ENCODE measurements at places on chromosomes 12 and 14.

DNA sequence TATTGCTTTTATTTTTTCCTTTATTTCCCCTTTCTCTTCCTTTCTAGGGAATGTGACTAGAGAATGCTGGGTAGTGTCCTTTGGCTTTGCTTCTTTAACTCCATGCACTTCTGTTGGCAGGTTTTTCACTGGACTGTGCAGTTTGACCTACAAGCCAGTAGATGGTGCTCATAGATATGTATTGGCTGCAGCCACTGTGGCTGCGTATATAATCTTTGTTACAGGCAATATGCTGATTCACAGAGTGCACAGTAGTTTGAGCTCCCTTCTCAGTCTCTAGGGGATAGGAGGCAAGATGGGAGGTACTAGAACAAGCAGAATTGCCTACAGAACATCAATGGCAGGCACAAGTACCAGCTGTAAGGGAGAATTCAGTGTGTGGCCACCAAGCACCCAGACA lies 503.5 kb downstream of the LRFN5 start:
- no peak for DNase-seq

GRCh38 chr12:26496170-26496569 lies 300.8 kb downstream of the SSPN start:
- DNase-seq, result no peak

DNA sequence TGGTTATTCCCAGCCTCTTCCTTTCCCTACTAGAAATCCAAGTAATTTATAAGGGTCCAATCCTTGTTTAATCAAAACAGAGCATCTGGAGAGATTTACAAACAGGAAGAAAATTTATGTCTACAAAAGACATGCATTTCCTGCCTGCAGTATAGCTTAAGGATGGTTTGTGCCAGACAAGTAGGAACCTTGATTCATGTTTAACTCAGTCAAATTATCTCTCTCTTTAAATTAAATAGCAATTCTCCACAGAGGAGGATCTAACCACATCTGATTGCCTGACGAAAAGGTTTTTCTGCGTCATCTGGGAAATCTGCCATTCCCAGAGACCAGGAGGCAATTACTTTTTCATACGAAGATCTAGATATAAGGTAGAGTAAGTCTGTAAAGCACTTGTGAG lies 105.2 kb downstream of the ZFC3H1 start:
- peak; percentile 86 for DNase-seq

DNA sequence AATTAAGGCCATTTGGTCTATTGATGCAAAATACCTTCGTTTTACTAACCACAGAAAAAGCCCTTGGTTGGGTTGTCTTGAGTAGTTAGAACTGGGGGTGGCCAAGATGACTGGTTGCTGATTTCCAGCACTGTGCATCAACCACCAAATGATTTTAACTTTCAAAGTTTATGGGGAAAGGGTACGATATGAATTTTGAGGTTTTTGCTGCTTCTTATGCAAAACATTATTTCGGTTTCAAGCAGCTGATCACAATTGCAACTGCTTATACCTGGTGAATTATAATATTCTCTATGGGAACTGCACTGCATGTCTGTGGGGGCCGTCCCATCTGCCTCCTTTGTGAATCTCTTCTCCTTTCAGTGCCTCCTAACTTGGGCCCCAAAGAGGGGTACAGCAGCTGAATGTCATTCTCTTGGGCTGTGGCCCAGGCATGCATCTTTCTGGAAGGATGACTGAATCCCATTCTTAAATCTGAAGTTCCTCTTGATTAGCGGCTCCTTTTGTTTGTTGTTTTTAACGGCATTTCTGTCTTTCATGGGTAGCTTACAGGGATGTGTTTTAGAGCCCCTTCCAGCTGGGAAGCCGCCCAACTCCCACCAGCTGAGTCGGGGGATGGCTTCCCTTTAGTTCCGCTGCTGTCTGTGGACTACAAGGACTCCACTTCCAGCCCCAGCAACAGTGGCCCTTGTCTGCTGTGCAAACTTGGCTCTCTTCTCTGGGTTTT lies 479.8 kb downstream of the ZFP36L1 start:
- DNase-seq, result no peak

DNA sequence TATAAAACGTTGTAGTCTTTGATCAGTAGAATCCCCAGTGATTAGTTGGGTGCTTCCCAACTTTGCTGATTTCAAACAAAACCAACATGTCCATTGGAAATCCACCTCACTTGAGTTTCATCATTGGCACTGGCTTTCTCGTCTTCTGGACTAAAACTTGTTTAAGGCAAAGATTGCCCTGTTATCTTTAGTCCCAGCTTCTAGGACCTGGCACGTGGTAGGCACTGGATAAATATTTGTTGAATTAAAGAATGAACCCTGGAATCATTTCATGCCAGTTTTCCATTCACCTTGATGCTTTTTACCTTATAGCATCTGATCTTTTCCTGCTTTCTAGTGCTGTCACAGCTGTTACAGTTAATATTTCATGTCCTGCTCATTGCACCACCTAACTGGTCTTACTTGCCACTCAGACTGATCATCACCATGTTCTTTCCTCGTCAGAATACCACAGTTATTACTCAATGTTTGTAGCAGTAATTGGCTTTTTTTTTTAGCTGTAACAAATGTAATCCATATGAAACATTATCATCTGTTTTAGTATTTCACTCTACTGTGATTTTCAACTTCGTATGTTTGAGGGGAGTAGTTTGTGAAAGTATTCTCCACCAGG lies 7.3 kb upstream of the C12orf50 start:
- no peak for DNase-seq

DNA sequence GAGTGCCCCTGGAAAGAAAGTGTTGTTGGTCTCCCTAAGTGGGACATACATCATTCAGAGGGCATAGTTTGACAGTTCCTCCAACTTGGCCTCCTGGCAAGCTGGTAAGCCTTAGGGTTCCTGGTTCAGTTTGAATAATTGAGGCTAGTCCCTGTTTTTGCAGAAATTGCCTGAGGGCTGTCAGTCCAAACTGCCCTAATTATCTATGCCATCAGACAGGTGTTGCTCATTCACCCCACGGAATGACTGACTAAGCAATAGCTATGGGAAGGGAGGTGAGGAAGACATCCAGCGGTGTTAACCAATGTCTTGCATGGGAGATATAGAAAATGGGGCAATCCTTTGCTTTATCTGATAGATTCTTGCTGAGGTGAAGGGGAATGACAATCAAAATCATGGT lies 37.6 kb downstream of the SPTSSA start:
- DNase-seq, result no peak

DNA sequence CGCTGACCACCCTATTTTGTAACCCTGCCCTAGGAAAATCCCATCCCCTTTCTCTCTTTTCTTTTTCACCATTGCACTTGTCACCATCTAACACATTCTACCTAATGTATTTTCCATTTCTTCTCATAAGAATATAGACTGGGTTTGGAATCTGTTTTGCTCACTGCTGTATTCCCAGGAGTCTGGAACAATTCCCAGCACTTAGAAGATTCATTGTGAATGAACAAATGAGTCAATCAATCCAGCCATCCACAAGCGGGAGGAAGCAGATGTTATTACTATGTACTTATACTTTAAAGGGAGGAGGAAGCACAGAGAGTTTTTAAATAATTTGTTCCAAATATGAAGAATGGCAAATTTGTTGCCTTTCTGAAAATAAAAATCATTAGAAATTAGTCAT lies 142.1 kb downstream of the KIF21A start:
- DNase-seq, result no peak

GRCh38 chr14:55139141-55139540 lies 10.1 kb downstream of the LGALS3 start:
- no peak for DNase-seq

DNA sequence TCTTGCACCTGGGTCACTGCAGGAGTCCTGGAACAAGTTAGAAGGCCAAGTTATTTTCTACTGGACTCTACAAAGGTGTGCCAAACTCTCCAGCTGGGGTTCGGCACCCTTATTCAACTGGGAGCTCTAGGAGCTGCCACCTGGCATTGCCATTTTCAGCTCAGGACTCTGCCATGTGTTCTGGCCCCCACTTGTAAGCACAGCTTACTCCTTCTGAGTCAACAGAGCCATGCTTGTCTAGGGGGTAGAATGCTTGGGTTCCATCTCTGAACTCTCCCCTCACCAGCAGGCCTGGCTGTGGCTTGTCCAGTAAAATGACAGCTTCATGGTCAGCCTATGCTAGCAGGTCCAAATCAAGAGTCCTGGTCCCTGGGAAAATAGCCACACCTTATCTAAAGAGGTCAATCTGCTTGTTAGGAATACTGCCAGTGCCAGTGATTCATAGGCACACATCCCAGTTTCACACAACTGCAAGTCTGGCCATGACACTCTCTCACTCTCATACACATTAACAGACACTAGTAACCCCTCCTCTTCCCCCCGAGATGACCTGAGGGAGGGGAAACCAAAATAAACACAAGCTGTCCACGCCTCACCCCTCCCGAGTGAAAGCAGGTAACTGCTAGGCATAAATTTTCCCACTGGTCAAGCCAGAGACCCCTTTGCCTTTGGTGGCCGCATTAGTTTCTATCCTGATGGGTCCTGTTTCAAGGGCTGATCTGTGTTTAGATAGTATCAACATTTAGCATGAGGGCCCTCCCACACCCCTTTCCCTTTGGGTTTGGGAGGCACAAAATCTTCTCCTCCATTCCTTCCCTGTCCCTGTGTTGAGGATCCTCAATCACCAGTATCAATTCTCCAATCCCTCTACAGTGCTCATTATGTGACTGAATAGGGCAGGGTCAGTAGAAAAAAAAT lies 182.3 kb upstream of the GZMB start:
- DNase-seq, result no peak

DNA sequence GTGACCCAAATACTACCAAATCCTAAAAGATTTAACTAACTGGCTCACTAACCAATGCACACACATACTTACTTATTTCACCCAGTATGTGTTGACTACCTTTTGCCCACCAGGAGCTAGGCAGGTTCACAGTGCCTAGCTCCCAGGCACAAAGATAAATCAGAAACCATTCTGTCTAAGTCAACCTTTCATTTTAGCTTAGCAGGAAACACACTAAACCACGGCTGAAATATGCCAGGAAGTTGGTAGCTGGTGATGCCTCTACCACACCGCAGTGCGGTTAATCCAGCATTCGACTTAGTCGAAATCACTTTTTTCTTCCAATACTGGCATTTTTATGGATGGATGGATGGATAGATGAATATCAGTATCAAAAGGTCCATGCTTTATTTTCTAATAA lies 597.7 kb downstream of the DIO2 start:
- no peak for DNase-seq

- DNase-seq, result no peak
Observed at GRCh38 chr14:77243853-77244252, 27.2 kb downstream of the NGB start.

DNA sequence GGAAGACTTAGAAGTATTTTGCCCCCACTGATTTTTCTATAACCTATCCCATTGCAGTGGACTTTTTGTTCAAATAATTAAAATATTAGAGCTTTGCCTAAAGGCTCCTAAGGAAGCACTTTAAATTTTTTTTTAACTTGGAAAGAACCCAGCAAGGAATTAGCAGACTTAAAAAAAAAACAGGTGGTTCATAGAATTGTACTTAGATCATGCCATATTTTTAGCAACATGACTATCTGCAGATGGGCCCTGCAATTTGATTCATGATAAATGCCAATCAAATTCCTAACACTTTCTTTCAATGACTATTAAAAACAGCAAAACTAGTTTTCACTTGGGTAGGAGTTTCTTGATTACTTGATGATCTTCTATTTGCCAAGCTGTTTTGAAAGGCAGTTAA lies 11.5 kb downstream of the ADAMTS20 start:
- DNase-seq, result no peak

GRCh38 chr12:25084816-25085215 lies 110.1 kb downstream of the DNAI7 start:
- DNase-seq, result no peak

DNA sequence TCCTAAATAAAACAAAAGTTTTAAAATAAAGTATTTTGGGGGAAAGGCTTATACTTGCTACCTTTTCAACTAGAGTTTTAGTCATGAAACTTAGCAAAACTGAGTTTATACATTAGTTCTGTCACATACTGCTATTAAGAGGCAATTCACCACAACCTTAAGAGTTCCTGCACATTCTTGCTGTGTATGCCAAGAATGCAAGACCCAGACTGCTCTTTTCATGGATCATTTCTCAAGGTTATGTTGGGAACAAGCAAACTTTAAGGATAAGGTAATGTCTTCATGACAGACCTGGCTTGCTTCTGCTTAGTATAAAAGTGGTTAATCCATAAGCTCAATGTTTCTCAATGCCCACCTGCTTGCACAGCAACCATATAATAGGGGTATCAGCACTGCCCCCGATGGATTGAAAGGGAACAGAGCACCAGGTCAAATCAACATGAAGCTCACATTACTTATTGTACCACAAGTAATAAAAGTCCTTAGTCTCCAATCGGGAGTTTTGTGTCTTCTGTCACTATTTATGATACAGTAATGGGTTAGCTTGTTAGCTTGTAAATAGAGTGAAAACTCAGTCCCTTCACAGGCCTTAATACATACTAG lies 67.6 kb downstream of the KIF21A start:
- DNase-seq, result no peak

GRCh38 chr14:105083926-105084685 lies 18.9 kb upstream of the GPR132 start:
- no peak for DNase-seq

- no peak for DNase-seq
Observed at GRCh38 chr14:32468955-32469354, 139.9 kb downstream of the AKAP6 start.
